ENCODE measurements at places on chromosomes 12 and 14. TPM values are rescaled to one million over a fixed set of nuclear protein-coding genes. Genes with fewer than 3 reads are reported as not detected.

GRCh38 chr12:116804051-116804450 is 65.9 kb downstream of the RNFT2 start:
- no peaks in the 10 kb centered on the region for H3K4me1 ChIP-seq
- DNase-seq = no peak
- no peaks in the 10 kb centered on the region for H3K36me3 ChIP-seq
- no peak overlapping the region for H3K4me3 ChIP-seq

DNA sequence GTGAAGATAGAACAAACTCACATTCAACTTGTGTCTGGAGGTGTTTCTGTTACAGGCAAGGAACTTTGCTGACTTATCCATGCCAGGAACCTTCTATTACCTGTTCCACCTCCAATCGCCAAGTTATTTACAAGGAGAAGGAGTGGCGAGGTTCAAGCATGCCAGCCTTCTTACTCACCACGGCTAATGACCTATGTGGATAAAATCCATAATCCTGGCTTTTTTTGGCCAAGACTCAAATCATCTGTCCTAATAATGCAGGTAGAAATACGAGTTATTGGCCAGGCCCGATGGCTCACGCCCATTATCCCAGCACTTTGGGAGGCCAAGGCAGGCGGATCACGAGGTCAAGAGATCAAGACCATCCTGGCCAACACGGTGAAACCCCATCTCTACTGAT is 241.6 kb downstream of the TMEM132D start:
- no peaks in the 10 kb centered on the region for H3K27me3 ChIP-seq
- H3K4me3 ChIP-seq = no peak overlapping the region

DNA sequence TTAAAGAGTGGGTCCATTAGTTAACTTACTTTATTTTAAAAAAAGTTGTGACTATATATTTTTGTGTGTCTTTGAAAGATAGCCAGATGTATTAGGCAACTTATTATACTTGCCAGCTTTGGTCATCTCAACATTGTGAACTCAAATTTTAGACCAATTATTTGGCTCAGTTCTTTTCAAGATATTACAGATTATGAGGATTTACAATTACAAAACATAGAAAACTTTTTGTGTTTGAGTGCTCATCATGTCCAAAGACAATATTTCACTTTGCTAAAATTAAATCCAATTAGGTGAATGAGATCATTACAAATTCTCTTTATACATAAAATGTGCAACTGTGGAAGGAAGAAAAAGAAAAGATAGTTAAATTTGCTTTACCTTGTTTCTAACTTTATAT is 18.3 kb upstream of the PDE3A start:
- H3K4me1 ChIP-seq = no peaks in the 10 kb centered on the region
- H3K36me3 ChIP-seq = no peaks in the 10 kb centered on the region
- no peak overlapping the region for H3K4me3 ChIP-seq

DNA sequence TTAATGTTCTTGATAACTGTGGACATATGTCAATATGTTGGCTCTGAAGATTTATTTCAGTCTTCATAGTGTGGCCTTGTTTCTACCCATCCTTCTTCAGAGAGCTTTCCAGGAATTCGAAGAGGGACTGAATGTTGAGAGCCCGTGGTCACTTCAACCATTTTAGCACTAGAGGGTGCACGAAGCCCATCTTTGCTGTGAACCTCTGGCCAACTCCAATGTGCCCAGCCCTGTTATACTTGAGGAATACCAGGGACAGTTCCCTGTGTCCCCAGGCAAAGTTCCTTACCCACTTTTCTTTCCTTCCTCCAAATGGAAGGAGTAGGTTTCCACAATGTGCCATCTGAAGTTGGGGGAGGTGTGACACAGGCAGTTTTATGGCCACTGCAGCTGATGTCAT is 603.5 kb downstream of the RPL10L start:
- H3K36me3 ChIP-seq = no peaks in the 10 kb centered on the region
- no peaks in the 10 kb centered on the region for H3K27me3 ChIP-seq
- no peaks in the 10 kb centered on the region for H3K4me1 ChIP-seq
- no peak for DNase-seq

DNA sequence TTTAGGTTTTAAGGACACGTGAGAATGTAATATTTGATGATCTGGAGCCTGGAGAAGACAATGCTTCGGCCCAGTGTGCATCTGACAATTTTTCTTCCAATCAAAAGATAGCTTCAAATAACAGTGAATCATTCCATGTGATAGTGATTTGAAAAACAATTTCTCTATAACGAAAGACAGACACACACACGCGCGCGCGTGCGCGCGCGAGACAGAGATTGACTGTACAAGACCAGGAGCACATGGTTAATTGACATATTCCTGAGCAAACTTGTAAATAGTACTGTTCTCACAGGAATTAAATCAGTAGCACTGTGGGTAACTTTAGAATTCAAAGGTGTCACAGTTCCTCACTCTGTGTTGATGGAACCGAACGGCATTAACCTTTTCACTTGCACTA is 287.5 kb upstream of the LMO3 start:
- H3K27ac ChIP-seq = no peak overlapping the region
- H3K4me1 ChIP-seq = no peaks in the 10 kb centered on the region
- no peaks in the 10 kb centered on the region for H3K27me3 ChIP-seq
- DNase-seq = no peak
- H3K4me3 ChIP-seq = no peak overlapping the region

AGAP2 gene
- 29.0 TPM for total RNA-seq

NPFF gene
- total RNA-seq = not detected
